Psoas muscle (tissue), 8 donors: ENCODE measurements at places on chromosomes 7 and 10. TPM values are rescaled to one million over a fixed set of nuclear protein-coding genes. Genes with fewer than 3 reads are reported as not detected.

GRCh38 chr7:67309764-67310549 is 313.3 kb downstream of the TYW1 start:
- DNase-seq, result no peak

DNA sequence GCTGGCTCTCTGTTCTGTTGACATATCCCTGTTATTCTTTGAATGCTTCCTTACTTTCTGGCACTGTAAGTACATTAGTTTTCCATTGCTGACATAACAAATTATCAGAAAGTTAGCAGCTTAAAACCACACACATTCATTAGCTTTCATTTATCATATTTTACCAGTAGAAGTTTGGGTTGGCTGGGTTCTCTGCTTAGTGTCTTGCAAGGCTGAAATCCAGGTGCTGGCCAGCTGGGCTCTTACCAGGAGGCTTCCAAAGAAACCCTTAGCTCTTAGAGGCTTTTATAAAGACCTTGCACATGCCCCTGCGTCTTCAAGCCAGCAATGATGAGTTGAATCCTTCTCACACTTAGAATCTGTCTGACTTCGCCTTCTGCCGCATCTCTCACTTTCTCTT is 160.6 kb downstream of the MLLT10 start:
- DNase-seq, result no peak

GRCh38 chr7:91264924-91265681 is 870 bp downstream of the FZD1 start:
- DNase-seq, result peak; percentile 48

- DNase-seq, result peak; percentile 58
Measured at GRCh38 chr7:151271699-151272355, 23.3 kb upstream of the SMARCD3 start.

DNA sequence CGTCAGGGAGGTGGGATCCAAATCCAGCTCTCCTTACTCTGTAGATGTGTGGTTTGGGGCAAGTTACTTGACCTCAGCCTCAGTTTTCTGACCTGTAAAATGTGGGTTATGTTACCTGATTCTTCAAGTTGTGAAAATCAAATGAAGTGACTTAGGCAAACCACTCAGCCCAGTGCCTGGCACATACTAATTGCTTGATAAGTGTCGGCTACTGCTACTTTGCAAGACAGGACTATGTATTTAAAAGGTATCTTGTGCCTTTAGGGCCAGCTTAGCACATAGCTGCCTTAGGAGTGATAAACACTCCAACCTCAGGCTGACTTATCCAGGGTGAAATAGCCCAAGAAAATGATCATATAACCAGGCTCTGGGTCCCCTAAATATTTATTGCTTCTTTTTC is 42.9 kb downstream of the GOLGA7B start:
- DNase-seq, result no peak

GRCh38 chr10:7649673-7650300 is 17.0 kb downstream of the ITIH5 start:
- no peak for DNase-seq

The AKR1C4 gene
- total RNA-seq, result not detected

The AMPH gene
- total RNA-seq, result 1.4 TPM
